Stimulated activated naive CD8-positive, alpha-beta T cell treated with anti-CD3 and anti-CD28 coated beads, Interleukin-15, Interleukin-2, amounts not matched to agents 100 U/mL and 50 U/mL, for 24 hours (primary cell): ENCODE measurements at places on chromosomes 4 and X.
A peak's percentile ranks its signal among the peaks of the same experiment; 100 is the strongest.

DNA sequence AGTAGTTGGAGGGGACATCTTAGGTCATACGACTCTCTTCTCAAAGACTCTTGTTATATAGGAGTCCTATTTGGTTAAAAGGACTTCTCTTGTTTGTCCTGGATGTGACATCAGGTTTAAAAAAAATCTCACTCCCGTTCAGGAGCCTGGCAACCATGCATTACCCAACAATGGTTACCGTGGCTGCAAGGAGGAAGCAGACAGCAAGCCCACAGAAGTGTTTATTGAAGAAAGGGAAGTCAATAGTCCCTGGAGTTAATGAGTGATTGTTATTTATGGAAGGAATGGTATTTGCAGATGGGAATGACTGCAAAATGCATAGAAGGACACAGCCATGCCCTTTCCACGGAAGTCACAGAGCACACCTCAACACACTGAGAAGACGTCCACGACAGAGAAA, 75.9 kb upstream of the ENPP6 start:
- no peak for DNase-seq

- DNase-seq, result no peak
Observed at GRCh38 chr4:107444-108429, 16.6 kb upstream of the ZNF718 start.

- no peak for DNase-seq
Observed at GRCh38 chr4:125101719-125102118, 213.0 kb upstream of the FAT4 start.

- DNase-seq, result no peak
Observed at GRCh38 chr4:84496706-84497503, 2.2 kb downstream of the NKX6-1 start.

GRCh38 chr4:15832523-15833451, 54.7 kb downstream of the CD38 start:
- no peak for DNase-seq

DNA sequence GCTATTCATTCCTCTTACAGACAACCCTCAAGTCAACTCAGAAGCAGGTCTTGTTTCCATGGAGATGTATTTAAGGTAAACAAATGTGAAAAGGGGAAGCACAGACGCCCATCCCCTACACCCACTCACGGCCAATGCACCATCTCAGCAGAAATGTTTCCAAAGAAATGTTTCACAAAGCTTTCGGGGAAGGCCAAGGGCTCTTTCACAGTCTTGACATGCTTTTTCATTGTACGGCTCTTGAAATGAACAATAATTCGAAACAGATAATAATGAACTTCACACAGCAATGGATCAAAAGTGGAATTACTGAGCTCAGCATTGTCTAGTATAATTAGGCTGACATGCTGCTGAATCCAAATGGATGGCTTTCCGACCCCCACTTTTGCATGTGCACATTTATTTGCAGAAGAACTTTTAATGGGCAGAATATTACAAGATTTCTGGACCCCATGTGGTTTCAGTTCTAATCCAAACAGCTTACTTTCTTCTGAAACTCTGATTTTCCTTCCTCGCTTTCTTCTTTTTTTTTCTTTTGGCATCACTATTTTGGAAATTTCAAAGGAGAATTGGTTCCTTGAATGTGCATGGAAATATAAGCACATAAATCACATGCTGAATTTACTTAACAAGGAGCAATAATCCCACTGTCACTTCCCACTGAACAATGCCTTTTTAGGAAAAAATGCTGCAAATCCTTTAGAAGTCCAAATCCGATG, 160.9 kb downstream of the SMIM20 start:
- DNase-seq, result peak; percentile 69

- DNase-seq, result no peak
Observed at GRCh38 chrX:68838571-68838910, 9.7 kb downstream of the EFNB1 start.

DNA sequence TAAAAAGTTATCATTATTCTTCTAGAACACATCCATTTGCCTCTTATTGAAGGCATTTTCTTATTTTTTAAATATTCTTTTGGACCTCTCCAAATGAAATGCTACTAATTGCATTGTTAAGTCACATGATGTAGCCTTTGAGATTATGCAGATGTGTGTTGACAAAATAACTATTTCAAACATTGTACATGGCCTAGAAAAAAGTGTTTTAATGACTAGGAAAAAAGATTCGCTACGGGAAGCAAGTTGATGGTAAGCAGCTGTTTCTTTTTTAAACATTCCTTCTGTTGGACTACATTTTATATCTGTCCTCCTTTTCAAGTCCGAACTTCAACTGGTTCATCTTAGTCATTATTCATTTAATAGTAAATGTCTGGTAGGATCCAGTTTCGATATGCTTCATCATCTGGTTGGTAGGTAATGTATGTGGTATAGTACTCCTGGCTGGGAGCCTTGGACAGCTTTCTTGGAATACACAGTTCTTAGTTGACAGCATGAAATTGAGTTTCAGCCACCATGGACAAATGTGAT, 34.3 kb upstream of the GUCY1A1 start:
- no peak for DNase-seq

DNA sequence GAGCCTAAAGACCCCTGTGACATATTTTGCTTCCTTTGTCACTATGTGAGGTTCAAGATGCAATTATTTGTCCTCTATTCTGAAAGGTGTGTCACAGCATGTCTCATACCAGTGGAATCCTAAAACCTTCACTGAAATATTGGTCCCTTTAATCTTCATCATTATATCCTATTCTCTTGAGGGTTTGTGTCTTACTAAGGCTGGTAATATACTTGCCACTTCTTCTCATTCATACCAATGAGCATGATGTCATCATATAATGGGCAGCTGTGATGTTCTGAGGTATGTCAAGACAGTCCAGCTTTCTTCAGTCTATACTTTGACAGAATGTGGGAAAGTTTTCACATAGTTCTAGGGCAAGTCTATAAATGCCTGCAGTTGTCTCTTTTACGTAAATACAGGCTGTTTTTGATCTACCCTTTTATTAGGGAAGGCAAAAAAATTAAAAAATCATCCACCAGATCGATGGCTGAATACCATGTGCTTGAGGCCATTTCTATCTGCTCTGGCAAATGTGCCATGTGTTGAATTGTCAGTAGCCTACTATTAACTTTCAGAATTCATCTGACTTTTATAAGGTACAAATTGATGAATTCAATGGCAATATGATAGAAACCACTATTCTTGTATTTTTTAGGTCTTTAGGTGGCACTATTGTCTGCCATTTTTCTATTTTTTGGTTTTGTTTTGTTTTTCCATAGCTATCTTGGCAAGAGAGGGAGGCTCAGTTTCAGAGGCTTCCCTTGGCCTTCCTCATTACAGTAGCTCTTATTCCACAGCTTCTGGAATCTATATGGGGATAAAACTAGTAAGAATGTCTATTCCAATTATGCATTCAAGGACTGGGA, 209.0 kb downstream of the PPARGC1A start:
- no peak for DNase-seq

DNA sequence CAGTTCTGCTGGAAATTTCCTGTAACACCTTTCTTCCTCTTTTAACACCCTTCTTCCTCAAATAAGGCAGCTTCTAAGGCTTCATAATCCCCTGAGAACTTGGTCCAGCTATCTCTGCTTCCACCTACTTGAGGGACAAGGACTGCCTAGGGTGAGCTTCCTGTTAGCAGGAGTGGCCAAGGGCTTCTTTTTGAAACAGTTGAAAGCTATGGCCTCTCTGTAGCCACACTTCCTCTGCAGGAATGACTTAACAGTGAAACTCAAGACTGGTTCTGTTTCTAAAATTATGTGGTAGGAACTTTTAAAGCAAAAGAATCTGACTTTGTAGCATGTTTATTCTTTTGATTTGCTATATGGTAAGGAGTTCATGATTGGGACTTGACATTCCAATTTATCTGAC, 108.5 kb upstream of the WDR1 start:
- DNase-seq, result no peak

DNA sequence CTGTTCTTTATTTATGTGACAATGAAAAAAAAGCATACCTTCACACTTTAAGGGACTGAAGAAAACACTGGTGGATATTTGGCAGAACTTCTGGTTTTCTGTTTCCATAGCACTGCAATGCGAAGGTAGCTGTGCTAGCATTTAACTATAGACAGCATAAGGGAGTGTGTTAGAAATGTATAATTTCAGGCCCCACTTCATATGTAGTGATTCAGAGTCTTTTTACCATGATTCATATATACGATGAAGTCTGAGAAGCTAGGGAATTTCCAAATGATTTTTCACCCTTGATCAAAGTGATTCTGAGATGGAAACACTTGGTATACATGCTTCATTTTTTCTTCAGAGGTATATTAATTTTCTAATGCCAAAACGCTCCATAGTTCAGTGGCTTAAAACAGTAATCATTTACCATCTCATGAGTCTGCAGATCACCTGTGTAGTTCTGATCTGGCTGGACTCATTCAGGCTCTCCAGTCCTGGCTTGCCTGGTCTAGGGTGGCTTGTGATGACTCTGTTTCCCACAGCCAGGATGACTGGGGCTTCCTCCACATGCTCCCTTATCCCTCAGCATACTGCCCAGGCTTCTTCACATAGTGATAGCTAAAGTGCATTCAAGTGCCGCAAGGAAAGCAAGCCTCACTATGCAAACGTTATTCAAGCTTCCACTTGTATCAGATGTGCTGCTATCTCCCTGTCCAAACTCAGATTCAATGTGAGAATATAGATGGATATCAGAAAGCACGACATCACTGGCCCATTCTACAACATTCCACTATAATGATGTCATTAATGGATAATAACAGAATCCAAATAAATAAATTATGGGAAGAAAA, 790.1 kb downstream of the TECRL start:
- DNase-seq, result no peak

- no peak for DNase-seq
Observed at GRCh38 chrX:22389556-22390179, 117.0 kb downstream of the CBLL2 start.

DNA sequence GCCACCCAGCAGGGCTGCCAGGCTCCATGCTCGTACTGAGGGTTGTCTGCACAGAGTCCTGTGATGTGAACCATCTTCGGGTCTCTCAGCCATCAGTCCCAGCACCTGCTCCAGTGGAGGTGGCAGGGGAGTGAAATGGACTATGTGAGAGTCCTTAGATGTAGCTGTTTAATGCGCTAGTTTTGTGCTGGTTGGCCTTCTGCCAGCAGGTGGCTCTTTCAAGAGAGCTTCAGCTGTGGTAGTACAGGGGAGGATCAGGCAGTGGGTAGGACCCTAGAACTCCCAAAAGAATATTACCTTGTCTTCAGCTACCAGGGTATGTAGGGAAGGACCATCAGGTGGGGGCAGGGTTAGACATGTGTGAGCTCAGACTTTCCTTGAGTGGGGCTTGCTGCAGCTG, 1066.0 kb downstream of the GLUD2 start:
- DNase-seq, result no peak

- DNase-seq, result no peak
Observed at GRCh38 chr4:55397126-55397436, 1.3 kb downstream of the TMEM165 start.

DNA sequence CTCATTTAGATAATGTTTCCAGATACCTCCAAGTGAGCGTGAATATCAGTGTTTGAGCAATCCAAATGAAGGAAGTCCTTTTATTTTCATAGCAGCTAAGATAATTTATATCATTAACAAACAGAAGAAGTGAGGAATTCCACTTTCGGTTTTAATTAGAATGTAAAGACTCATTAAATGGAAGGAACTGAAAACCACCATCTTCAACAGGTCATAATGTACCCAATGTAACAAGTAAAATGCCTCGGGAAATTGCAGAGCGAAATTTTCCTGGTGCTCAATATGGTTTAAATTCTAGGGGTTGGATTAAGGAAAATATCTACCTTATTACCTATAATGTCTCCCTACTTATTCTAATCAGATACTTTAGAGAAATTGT, 33.9 kb upstream of the SLC9A7 start:
- no peak for DNase-seq

- DNase-seq, result no peak
Observed at GRCh38 chr4:88803600-88804096, 106.0 kb upstream of the NAP1L5 start.

DNA sequence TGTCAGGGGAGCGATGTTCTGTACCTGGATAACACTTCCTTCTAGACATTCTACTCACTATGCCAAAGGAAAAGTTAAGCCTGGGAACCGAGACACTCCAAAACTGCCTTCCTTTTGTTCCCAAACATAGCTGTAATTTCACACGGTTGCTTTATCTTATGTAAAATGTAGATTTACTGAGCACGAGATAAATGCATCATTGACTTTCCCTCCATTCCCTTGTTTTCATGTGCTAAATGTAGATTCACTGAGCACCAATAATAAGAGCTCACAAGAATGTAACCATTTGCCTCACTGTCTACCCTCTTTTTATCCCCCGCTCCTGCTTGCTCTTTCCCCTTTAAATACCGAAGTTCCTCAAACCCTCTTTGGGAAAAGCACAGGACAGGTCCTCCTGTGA, 10.7 kb upstream of the PPEF2 start:
- no peak for DNase-seq

- no peak for DNase-seq
Observed at GRCh38 chrX:110120025-110120424, 117.1 kb downstream of the TMEM164 start.

- no peak for DNase-seq
Observed at GRCh38 chr4:89658701-89659024, 178.3 kb downstream of the SNCA start.

DNA sequence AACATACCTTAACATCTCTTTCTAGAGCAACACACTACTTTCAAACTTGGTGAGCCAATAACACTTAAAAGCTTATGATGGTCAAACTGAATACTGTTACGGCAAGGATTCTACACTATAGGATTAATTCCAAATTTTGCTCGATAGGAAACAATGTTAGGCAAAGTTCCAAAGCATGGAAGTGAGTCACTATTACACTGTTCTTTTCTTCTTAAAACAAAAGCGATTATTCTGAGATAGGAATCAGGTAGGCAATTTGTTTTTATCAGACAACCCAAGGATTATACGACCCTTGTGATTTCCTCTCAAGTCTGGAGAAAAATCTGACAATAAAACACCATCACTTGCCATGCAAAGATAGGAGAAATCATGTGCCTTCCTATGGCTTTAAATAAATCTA, 81.5 kb downstream of the HUWE1 start:
- no peak for DNase-seq

GRCh38 chr4:69750346-69750745, 10.1 kb downstream of the SULT1B1 start:
- DNase-seq, result no peak

GRCh38 chrX:17501746-17502145, 126.7 kb downstream of the NHS start:
- no peak for DNase-seq

DNA sequence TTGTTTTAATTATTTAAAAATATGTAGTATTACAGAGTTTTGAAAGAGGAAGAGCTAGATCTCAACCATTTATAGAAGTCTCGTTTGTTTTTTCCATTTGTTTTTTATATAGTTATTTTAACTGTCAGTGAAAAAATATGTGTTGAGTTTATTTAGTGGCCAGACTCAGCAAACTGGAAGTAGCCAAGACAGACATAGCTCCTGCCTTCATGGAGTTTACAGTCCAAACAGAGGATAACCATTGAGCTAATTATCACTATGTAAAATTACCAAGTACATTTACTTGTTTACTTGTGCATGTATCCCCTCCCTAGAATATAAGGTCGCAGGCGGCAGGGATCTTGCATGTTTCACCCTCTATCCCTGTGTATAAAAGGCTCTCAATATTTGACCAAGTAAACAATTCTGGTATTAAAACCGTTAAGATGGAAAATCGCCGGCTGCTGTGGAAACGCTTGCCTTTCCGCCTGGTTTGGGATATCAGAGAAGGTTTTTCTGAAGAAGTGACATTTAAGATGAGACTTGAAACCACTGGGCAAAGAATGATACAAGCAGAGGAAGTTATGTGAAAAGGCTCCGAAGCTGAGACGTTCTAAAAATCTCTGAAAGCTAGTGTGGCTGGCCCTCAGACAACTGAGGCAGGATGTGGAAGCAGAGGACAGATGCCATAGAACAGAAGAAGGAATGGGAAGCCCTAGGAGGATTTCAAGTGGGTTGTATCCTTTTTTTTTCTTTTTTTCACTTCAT, 1.3 kb upstream of the CCNI start:
- peak; percentile 25 for DNase-seq
